ENCODE measurements at places on chromosomes 1 and 21. TPM values are rescaled to one million over a fixed set of nuclear protein-coding genes. Genes with fewer than 3 reads are reported as not detected.

The IL19 gene
- not detected for total RNA-seq

The AJAP1 gene
- not detected for total RNA-seq

- no peaks in the 10 kb centered on the region for H3K4me1 ChIP-seq
- H3K27me3 ChIP-seq, result peaks cover 6% of the 10 kb centered on the region
- peak; percentile 46 for DNase-seq
- H3K27ac ChIP-seq, result no peak overlapping the region
- H3K36me3 ChIP-seq, result no peaks in the 10 kb centered on the region
Measured at GRCh38 chr1:17274186-17275170, 25.6 kb downstream of the PADI3 start.

GRCh38 chr1:187513190-187513589 lies 684.4 kb downstream of the PLA2G4A start:
- no peak for DNase-seq
- H3K4me3 ChIP-seq, result no peak overlapping the region
- H3K27me3 ChIP-seq, result no peaks in the 10 kb centered on the region
- no peaks in the 10 kb centered on the region for H3K36me3 ChIP-seq
- H3K27ac ChIP-seq, result no peak overlapping the region

The BRINP2 gene
- not detected for total RNA-seq

- peak; percentile 20 for DNase-seq
- peaks cover 3% of the 10 kb centered on the region for H3K27me3 ChIP-seq
- peaks cover 3% of the 10 kb centered on the region for H3K4me1 ChIP-seq
Measured at GRCh38 chr21:43306911-43307676, 119.8 kb downstream of the SIK1 start.

GRCh38 chr1:212596798-212597197 lies 11.8 kb upstream of the ATF3 start:
- peak overlapping the region; percentile 98 for H3K27ac ChIP-seq
- H3K27me3 ChIP-seq, result peaks cover 16% of the 10 kb centered on the region
- H3K4me1 ChIP-seq, result peaks cover 28% of the 10 kb centered on the region
- H3K36me3 ChIP-seq, result peaks cover 2% of the 10 kb centered on the region

The ETNK2 gene
- total RNA-seq, result 0.18 TPM

- H3K36me3 ChIP-seq, result no peaks in the 10 kb centered on the region
- H3K4me1 ChIP-seq, result peaks cover 17% of the 10 kb centered on the region
- no peak overlapping the region for H3K4me3 ChIP-seq
- no peak for DNase-seq
Measured at GRCh38 chr1:228930479-228930957, 195.2 kb downstream of the RHOU start.

GRCh38 chr1:202349206-202349928 lies 868 bp downstream of the PPP1R12B start:
- H3K36me3 ChIP-seq, result no peaks in the 10 kb centered on the region
- H3K4me3 ChIP-seq, result peak overlapping the region; percentile 82
- DNase-seq, result peak; percentile 23
- peaks cover 25% of the 10 kb centered on the region for H3K4me1 ChIP-seq
- H3K27ac ChIP-seq, result peak overlapping the region; percentile 59

Data from activated CD4-positive, alpha-beta memory T cell treated with anti-CD3 and anti-CD28 coated beads, Interleukin-2, amount 10 ng/mL, durations not matched to agents 7 days and 5 days (primary cell).